ENCODE measurements at places on chromosomes 3 and 15. TPM values are rescaled to one million over a fixed set of nuclear protein-coding genes. Genes with fewer than 3 reads are reported as not detected.

- H3K27ac ChIP-seq: no peak overlapping the region
- H3K4me1 ChIP-seq: no peaks in the 10 kb centered on the region
- H3K36me3 ChIP-seq: no peaks in the 10 kb centered on the region
- no peak overlapping the region for H3K4me3 ChIP-seq
- H3K27me3 ChIP-seq: no peaks in the 10 kb centered on the region
- no peak for DNase-seq
These were observed 677.4 kb downstream of the ZNF385D start for GRCh38 chr3:21073561-21073960.

DNA sequence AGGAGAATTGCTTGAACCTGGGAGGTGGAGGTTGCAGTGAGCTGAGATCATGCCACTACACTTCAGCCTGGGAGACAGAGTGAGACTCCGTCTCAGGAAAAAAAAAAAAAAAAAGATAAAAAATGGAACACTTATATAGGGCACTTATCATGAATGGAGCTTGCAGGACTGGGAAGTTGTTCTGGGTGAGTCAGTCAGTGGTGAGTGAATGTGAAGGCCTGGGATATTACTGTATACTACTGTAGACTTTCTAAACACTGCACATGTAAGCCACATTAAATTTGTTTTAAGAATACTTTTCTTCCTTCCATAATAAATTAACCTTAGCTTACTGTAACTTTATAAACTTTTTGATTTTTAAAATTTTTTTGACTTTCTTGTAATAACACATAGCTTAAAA lies 59.8 kb downstream of the SFMBT1 start:
- H3K4me3 ChIP-seq: no peak overlapping the region
- H3K4me1 ChIP-seq: peaks cover 25% of the 10 kb centered on the region
- no peak for DNase-seq
- no peaks in the 10 kb centered on the region for H3K36me3 ChIP-seq
- no peaks in the 10 kb centered on the region for H3K27me3 ChIP-seq

DNA sequence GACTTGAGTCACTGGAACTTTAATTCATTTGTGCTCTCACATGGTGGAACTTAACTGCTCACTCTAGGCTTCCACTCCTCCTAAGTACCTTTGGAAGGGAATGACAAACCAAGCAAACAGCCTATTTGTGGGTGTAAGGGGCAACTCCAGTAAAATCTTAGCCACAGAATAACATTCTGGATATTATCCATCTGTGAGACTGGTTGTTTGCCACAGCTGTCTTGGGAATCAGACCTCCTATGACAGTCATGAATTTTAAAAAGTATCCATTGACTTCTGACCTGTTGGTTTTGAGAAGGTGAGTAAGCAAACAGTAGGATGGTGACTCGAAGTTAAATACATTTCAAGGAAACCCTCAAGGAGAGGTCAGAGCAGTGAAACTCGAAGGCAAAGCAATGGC lies 147.3 kb upstream of the CDIN1 start:
- H3K27ac ChIP-seq: no peak overlapping the region
- H3K27me3 ChIP-seq: no peaks in the 10 kb centered on the region
- DNase-seq: no peak
- H3K36me3 ChIP-seq: no peaks in the 10 kb centered on the region
- no peak overlapping the region for H3K4me3 ChIP-seq

THAP10 gene
- 0.19 TPM for polyA plus RNA-seq

- H3K36me3 ChIP-seq: no peaks in the 10 kb centered on the region
- H3K4me3 ChIP-seq: peak overlapping the region; percentile 80
- peaks cover 28% of the 10 kb centered on the region for H3K27me3 ChIP-seq
- H3K27ac ChIP-seq: no peak overlapping the region
These were observed 51.0 kb upstream of the SSR3 start for GRCh38 chr3:156605686-156606605.
